ENCODE measurements at places on chromosomes 3 and 15.

DNA sequence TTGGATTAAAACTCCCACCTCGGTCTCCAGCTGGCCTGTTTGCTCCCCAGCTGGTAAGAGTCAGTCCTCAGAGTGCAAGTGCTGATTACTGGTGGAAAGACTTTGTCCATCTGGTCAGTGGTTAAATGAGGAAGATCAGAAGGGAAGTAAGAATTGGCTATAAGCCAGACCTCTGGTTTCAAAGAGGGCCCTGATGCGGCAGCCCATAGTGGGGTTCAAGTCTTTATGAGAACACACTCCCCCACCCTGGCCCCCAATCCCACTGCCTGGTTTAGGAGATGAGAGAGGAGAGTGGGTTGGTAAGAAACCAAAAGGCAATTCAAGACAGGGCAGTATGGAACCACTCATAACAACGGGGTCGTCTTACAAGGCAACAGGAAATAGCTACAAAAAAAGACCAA, 65.0 kb downstream of the FRMD4B start:
- no peak for DNase-seq

- DNase-seq: no peak
These were observed 630 bp downstream of the ATP6V1A start for GRCh38 chr3:113747283-113748046.

- DNase-seq: no peak
These were observed 69.8 kb downstream of the HES1 start for GRCh38 chr3:194205675-194206133.

- DNase-seq: no peak
These were observed 215.8 kb downstream of the RYR3 start for GRCh38 chr15:33526532-33526931.

GRCh38 chr3:45582430-45582829, 12.1 kb upstream of the LIMD1 start:
- DNase-seq: no peak

Data from omental fat pad (tissue), 4 donors.